Stimulated activated CD4-positive, alpha-beta T cell treated with anti-CD3 and anti-CD28 coated beads, Interleukin-15, amount 100 ng/mL, for 1 hour (primary cell): ENCODE measurements at places on chromosomes 12 and 14.

- no peak for DNase-seq
Observed at GRCh38 chr14:76331328-76332011, 44.5 kb upstream of the ESRRB start.

DNA sequence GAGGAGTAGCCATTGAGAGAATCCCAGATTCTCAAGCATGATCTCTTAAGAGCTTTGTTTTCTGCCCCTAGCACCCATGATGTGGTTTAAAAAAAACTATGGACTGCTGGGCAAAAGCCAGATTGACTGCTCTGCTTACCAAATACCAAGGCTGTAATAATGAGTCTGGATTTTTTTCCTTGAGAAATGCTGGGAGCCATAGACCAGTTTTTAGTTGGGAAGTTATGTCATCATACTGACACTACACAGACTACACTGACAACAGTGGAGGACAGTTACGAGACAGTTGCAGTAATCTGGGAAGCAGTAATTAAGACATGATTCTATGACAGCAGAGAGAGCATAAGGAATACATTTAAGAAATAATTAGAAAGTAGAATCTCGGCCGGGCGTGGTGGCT is 35.8 kb downstream of the SPATA7 start:
- no peak for DNase-seq

GRCh38 chr12:5689773-5690172 is 255.3 kb downstream of the ANO2 start:
- no peak for DNase-seq

- DNase-seq, result no peak
Observed at GRCh38 chr12:116885491-116885890, 4.2 kb upstream of the HRK start.

- DNase-seq, result no peak
Observed at GRCh38 chr12:120834489-120835303, 69.5 kb downstream of the SPPL3 start.

- DNase-seq, result no peak
Observed at GRCh38 chr14:91897106-91897701, 29.9 kb upstream of the TC2N start.

GRCh38 chr14:68248481-68249255 is 429.1 kb downstream of the RAD51B start:
- no peak for DNase-seq

DNA sequence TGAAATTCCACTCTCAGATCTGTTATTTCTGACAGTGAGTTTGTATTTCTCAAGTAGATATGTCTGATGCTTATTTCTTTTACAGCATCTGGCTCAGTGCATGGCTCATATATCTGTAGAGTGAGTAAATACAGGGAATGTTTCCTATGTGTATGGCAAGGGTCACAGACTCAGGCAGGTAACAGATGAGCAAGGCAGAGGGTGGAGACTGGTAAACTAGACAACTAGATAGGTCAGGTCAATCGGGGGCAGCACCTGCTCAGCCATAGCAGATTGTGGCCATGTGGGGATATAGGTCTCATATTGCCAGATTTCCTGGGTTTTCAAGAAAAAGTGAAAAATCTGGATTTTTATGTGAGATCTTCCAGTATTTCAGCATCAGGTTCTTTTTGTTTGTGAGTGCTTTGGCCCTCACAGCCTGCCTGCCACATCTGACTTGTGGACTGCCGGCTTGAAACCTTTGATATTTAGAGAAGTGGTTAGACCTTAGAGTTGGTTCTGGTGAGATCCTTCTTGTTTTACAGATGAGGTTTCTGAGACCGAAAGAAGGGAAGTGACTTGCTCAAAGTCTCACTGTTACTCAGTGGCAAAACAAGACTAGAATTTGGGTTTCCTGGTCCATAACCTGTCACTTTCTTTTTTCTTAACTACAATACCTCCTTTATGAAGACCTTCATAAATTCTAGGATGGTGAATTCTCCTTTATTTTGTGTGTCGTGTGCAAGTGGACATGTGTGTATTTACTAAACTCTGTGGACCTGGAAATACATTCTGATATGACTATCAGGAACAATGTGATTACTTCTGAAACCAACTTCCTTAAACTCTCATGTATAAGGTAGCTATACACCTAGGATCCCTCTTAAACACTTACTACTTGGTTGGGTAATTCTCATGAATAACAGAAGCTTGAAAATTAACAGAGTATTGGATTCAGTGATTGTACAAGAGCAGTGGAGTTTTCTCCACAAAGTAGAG is 34.4 kb downstream of the PROX2 start:
- no peak for DNase-seq

DNA sequence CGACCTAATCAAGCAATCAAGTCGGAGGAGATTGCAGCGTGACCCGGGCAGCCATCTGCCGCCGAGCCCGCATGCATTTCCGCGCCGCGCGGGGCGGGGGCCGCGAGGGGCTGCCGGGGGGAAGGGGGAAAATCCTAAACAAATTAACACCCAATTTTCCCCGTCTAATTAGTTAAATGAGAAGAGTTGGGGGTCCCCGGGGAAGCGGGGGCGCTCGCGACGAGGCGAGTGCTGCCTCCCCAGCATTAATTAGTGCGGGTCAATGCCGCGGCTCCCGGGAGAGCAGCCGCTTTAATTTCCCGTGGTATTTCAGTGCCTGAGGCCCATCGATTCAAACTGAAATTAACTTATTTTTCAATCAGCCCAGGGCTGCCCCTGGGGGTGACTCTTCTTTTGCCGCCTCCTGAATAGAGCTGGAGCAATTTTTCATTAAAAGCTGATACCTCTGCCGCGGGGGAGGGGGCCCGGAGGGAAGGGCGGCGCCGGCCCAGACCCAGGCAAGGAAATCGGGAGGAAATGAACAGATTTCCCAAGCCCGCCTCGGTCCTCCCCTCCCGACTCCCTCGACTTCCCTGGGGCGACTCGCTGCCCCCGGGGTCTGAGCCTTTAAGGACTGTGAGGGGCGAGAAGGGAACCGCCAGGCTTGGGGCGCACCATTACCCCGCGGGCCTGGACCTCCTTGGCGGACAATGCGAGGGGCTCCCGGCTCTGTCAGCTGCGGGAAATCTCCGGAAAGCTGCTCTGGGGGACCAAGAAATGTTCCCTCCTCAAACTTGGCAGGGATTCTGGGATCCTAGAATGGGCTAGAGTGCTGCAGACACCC is 18.9 kb downstream of the VSX2 start:
- DNase-seq, result no peak

DNA sequence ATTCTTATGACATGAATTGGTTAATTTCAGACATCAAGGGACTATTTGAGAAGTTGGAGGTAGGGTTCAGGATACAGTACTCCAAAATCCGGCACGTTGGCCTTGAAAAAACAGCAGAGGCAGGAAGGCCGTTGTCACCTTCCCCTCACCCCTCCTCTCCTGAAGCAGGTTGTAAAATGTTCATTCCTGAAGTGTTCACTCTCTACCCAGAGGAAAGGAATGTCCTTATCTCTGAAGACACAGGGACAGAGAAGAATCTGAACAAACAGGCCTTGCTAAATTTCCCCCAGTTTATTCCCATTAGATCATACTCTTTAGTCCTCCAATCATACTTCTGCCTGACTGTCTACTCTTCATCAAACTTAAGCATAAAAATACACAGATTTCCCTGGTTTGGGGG is 313.6 kb downstream of the ZFP36L1 start:
- DNase-seq, result no peak

- no peak for DNase-seq
Observed at GRCh38 chr14:57982804-57983634, 117.1 kb upstream of the SLC35F4 start.

GRCh38 chr14:50675597-50675996 is 7.5 kb upstream of the SAV1 start:
- no peak for DNase-seq

GRCh38 chr12:57130941-57131340 is 2.7 kb downstream of the LRP1 start:
- DNase-seq, result no peak

DNA sequence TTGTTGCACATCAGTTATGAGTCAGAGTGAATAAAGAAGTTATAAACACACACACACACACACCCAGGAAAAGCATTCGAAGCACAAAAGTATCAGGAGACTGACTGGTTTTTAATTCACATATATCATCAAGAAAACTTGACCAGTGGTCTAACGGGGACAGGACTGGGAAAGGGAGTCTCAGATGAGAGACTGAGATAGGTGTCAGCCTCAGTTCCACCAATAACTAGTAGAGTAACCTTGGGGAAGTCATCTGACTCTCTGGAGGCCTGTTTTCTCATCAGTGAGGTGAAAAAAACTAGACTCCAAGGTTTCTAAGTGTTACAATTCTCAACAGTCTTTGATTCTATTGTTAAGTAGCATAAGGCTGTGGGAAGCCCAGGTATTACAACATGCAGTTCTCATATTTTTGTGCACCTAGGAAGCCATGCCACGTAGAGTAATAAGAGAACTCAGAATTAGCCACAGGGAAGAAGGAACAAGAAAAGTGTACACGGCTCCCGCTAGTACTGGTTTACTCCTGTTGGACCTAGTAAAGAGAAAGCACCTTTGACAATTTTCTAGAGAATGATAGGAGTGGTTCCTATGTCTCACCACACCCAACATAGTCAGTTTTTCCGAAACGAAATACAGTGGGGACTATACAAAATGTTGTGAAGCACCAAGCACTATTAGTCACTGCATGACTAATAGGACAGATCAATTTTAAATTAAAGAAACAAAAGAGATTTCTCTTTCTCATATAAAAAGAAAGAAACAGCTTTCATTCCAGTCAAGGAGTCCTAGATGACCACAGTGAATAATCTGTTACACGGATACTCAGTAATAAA is 5.0 kb downstream of the PPTC7 start:
- DNase-seq, result no peak

DNA sequence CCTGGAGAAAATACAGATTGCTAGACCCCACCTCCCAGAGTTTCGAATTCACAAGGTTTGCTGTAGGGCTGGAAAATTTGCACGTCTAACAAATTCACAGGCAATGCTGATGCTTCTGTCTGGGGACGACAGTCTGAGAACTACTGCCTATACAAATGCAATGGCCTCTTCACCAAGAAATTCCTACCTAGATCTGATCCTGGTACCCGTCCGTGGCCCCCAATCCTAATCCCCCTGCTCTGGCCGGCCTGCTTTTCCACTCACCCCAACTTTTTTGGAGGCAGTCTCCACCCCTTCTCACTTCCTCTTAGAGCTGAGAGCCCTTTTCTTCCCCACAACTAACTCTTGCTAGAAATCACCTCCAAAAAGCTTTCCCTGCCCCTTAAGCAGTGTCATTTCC is 3.1 kb upstream of the SSH1 start:
- DNase-seq, result no peak

GRCh38 chr12:2944401-2945047 is 14.7 kb upstream of the TEAD4 start:
- DNase-seq, result peak; percentile 38

GRCh38 chr14:73613046-73613383 is 698 bp downstream of the ACOT6 start:
- DNase-seq, result no peak

DNA sequence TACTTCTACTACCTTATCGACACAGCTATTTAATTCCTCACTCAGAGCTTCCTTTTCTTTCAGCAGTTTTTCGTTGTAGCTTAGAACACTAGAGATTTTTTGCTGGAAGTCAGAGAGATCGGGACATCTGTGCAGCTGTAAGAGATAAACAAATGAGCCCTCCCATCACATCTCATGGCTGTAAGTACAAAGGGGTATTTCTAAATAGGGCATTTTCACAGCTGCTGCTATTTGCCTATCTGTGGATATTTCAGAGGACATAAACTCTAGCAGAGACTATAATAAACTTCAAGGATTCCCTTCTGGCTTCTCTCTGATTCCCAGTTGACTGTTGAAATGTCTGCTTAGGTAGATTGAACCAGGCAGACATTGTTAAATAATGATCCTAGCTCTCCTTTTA is 76.1 kb upstream of the SAV1 start:
- DNase-seq, result no peak
